ENCODE measurements at places on chromosomes 7 and 10.

GRCh38 chr10:116985611-116986010, 19.4 kb downstream of the SHTN1 start:
- no peak for DNase-seq

- no peak for DNase-seq
Measured at GRCh38 chr7:132386201-132386681, 190.0 kb downstream of the PLXNA4 start.

DNA sequence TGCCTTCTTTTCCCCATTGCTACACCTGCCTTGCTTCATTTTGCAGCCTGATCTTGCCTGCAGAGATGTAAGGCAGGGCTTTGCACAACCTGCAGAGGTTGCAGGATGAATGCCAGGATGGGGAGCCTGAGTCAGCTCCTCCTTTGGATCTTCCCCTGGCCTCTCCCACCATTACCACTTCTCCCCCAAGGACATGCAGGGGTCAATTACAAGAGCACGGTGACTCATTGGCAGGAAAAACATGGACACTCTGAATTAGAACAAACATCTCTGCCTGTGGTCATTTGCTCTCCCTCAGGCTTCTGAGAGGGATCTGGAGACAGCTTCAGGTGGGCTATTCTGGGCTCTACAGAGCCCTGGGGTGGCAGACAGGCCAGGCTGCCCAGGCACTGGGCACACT, 89.2 kb downstream of the HERPUD2 start:
- no peak for DNase-seq

DNA sequence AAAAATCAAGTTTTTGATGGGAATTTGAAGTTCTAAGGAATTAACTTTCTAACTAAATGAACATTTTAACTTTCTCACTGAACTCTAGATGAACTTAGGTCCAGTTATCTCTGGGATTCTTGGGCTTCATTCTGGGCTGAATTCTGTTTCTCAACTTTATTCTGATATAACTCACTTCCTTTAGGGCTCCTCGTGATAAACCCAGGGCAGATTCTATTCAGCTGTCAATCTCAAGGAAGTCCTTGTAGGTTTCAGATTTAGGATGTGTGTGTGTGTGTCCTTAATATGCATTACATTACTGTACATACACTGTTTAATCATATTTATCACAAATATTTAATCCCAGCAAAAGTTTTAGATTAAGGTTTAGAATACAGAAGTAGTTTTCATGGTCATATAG, 344.3 kb downstream of the GATA3 start:
- DNase-seq = no peak

- no peak for DNase-seq
Measured at GRCh38 chr10:86058964-86059363, 307.6 kb downstream of the GRID1 start.

DNA sequence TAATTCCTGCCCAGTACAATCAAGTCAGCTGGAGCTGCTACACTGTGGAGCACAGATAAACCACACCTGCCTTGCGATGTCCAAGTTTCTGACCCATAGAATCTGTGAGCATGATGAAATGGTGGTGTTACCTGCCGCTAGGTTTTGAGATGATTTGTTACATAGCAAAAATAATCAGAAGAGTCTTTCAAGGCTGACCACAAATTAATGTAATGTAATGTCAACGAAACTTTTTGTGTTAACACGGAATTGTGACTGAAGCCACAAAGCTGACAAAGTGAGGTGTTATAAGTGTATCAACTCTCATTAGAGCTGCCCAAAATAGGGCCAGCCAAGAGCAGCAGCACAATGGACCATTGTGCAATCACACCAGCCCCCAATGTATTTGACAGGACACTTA, 75.7 kb downstream of the AHR start:
- no peak for DNase-seq

DNA sequence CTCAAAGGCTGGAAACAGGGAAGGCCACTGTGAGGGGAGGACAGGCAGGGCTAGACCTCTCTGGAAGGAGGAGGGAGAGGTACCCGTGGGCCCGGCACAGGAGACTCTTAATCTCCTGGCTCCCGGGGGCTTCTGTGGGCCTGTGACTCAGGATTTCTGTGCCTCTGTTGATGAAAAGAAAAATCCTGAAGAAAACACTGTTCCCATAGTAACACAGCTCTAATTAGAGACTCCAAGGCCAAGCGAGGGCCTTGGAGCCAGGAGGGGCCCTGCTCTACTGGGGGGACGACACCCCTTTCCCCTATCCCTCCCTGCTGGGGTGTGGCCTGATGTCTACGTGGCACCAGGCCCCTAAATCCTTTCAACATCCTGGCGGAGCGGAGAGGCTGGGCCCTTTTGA, 174.1 kb upstream of the TNRC18 start:
- no peak for DNase-seq

GRCh38 chr10:110401401-110402076, 96.2 kb upstream of the DUSP5 start:
- no peak for DNase-seq

GRCh38 chr10:10273661-10274060, 744.0 kb upstream of the CELF2 start:
- DNase-seq = no peak

DNA sequence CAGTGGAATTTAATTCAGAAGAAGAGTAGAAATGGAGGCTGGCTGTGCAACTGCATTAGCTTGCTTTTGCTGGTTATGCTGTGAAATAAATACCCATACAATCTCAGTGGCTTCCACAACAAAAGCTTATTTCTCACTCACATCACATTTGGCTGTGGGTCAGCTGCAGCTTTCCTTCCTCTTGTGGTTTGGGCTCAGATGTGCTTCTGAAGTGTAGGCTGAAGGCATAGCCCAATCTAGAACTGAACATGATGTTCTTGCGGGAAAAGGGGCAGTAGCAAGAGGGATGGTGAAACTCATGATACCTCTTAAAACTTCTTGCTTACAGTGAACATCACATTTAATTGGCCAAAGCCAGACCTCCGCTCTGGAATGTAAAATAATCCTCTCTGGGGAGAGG, 119.9 kb downstream of the HECW1 start:
- no peak for DNase-seq

- DNase-seq = no peak
Measured at GRCh38 chr10:52216852-52217251, 97.2 kb upstream of the DKK1 start.

DNA sequence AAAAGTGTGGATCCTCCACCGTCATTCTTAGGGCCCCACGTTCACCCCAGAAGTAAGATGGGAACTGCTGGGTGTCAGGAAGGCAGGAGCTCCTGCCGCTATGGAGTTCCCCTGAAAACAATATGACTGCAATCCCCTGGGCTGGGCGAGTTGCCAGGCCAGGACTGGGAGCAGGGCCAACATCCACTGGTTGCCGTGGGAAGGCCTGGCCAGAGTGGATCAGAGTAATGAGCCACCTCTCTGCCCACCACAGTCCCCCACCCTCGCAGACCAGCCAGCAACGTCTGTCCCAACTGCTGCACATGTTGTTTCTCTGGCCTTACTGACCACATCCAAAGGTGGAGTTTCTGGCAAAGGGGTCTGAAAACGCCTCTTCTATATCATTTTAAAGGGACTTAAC, 86.6 kb downstream of the STRA8 start:
- no peak for DNase-seq

DNA sequence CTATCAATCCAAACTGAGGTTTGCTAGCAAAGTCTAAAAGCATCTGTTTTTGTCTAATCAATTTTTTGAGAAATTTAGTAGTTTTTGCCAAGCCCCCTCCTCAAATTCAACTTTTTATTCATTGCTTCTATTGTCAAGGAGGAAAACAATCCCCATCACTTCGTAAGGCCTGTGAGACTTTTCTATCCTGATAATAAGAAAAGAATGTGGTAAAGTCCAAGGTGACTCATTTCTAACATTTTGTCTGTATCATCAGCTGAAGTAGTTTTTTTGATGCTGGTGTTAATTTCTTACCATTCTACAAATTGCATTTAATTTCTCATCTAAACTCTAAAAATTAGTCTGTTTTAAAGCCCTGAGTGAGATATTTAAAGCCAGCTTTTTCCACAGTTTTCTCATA, 11.7 kb downstream of the ANK3 start:
- DNase-seq = no peak

All from T-helper 2 cell (primary cell).